ENCODE measurements at places on chromosomes 1 and 21.

GRCh38 chr1:180988253-180988752, 34.4 kb downstream of the STX6 start:
- DNase-seq, result peak; percentile 35

GRCh38 chr1:106937104-106937503, 119.4 kb upstream of the PRMT6 start:
- no peak for DNase-seq

- DNase-seq, result no peak
These were observed 142.9 kb upstream of the DUSP10 start for GRCh38 chr1:221884821-221885220.

GRCh38 chr21:42525029-42525581, 11.5 kb downstream of the SLC37A1 start:
- no peak for DNase-seq

- peak; percentile 9 for DNase-seq
These were observed 83.1 kb downstream of the PTBP2 start for GRCh38 chr1:96804648-96805047.

- no peak for DNase-seq
These were observed 46.2 kb upstream of the SLC44A3 start for GRCh38 chr1:94773931-94774422.

DNA sequence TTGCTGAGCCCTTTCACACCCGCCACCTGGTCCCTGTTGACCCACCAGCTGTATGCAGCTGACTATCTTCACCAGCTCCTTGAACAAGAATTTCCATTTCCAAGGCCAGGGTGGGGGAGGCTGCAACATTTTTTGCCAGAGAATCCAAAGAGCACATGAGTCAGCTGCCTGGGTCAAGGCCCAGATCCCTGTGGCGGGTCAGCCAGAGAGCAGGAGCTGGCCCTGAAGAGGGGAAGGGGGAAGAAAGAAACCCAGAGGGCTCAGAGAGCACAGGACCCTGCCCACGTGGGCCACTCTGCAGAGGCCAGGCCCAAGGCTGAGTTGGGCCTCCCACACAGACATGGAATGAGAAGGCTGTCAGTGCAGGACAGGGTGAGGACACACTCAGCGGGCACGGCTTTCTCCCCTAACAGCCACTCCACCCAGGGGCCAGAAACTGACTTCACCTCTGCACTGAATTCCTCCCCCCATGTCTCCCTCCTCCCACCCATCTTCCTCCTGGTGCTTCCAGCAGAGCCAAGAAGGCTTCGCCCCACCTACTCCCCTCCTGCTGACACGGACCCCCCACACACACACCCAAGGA, 28.9 kb downstream of the S100A6 start:
- no peak for DNase-seq
